ENCODE measurements at places on chromosomes 7 and 10.

DNA sequence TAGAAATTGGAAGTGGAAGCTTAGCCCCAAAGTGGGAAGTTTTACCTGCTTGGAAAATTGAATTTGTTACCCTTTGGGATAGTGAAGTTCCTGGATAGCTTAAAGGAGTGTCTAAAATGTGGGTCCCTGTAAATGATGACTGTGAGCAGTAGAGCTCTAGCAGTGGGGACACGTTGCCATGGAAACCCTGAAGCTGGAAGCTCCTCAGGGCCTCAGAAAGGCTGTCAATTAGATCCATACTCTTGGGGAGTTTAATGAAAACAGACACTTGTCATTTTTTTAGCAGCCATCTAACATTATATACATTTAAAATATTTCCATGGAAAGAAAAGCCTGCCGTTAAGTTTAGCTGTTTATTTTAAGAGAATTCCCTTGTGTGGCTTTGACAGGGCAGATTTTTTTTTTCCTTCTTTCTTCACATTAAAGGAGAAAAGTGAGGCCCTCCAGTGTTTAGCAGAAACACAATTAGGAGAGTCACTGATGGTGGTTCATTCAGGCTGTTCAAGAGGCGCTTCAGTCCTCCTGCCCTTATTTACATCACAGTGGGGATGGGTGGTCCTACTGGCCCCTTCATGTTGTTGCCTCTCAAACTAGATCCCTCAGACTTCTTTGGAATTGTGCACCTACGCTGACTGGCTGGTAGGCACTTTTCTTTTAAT lies 518.4 kb downstream of the CCSER2 start:
- no peak for DNase-seq

DNA sequence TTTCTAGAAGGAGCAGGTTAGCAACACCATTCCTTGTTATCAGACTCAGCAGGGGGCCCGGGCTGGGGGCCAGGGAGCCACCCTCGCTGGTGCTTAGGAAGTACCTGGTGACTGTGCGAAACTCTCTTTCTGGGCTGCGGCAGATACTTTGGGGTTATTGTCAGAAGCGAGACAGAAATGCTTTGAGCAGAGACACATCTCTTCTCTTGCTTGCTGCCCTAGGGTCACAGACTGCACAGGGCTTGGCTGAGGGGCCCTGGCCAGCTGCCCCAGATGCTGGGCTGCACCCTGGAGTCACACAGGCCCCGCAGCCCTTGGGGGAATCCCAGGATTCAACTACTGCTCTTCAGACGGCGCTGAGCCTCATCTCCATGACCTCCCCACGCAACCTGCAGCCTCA lies 91.9 kb downstream of the WDFY4 start:
- no peak for DNase-seq

DNA sequence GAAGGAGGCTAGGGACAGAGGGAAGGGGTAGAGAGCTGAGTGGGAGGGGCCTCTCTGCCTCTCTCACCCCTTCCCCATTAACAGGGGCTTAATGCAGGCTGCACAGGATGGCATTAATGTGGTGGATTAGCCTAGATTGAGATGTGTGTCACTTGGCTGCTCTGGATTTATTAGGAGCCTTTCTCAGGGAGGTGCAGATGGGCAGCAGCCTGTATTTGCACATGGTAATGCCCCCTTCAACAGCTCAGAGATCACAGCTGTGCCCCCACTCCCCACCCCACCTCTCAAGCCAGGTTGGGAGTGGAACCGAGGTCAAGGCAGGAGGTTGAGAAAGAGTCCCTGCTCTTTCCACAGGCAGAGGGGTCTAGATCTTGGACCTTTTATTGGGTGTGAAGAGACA lies 7.3 kb downstream of the PITX3 start:
- DNase-seq, result no peak

- DNase-seq, result no peak
These were observed 4.9 kb downstream of the DLX5 start for GRCh38 chr7:97019710-97020225.

DNA sequence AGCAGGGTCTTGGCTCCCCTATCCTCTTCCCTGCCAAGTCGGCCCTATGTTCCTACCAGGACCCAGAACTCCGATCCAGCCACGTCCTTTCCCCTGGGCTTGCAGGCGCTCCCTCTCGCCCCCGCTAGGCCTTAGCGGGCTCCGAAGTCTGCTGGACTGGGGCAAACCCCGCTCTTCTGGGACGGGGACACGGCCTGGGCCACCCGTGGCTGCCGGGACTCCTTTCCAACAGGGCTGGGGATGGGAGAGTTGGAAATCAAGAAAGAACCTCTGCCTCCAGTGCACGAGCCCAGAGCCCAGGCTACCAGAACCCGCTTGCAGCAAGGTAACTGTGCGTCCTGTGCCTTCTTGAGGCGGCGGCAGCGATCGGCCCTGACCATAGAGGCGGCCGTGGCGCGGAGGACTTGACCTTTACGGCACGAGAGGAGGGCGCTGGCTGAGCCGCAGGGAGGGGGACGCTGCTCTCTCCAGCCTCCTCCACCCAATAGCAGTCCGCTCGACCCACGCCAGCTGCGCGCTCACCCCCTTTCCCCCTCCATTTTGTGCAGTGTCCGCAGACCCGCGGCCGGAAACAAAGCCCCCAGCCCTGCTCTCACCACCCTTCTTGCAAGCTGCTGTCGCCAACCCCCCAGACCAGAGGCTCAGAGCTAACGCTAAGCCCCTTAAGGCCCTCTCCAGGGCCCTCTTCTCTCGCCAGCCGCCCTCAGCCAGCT lies 7.0 kb upstream of the HOXA11 start:
- DNase-seq, result no peak

GRCh38 chr10:11018432-11018841 lies 765 bp downstream of the CELF2 start:
- DNase-seq, result peak; percentile 20

DNA sequence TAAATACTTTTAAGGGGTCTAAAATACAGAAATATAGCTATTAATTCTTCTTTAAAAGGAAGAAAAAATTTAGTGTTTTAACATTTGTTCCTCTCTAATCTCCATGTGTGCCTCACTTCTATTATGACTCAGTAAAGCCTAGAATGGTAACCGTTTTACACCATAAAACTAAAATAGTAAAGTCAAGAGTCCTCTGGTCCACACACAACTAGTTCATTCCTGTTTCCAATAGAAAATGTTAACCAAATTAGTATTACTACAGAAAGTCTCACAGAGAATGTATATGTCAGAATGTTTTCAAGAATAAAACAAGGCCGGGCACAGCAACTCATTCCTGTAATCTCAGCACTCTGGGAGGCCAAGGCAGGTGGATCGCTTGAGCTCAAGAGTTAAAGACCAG lies 55.8 kb downstream of the CNOT4 start:
- no peak for DNase-seq

DNA sequence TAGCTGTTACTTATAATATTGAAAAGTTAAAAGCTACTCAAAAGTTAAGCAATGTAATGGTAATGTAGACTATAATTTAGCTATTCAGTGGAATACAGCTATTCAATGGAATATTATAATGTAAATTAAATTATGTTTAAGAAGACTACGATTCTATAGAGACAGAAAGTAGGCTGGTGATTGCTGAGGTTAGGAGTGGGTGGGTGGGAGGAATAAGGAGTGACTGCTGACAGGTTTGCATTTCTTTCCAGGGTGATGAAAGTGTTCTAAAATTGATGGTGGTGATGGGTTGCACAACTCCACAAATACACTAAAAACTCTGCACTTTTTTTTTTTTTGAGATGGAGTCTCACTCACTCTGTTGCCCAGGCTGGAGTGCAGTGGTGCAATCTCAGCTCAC lies 21.4 kb downstream of the DENND2A start:
- no peak for DNase-seq

DNA sequence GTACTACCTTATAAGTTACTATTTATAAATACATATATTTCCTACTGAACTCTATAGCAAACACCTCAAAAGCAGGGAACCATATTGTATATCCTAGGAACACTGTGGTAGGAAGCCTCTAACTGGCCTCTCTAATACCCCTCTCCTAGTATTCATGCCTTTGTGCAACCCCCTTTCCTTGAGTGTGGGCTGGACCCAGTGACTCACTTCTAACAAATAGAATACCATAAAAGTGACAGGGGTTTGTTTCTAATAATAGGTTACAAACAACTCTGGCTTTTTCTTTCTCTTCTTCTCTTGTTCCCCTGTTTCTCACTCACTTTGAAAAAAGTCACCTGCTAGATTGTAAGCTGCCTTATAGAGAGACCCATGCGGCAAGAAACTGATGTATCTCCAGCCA lies 51.6 kb upstream of the MACC1 start:
- no peak for DNase-seq

- DNase-seq, result no peak
These were observed 302.5 kb downstream of the ACTR3B start for GRCh38 chr7:153061910-153062528.

GRCh38 chr10:118342638-118343020 lies 505 bp upstream of the FAM204A start:
- DNase-seq, result no peak

GRCh38 chr10:30059209-30060107 lies at the start of gene JCAD:
Gene JCAD (minus strand): TSS chr10:30059586. CDS start chr10:30047812, 11,774 bp downstream.
- DNase-seq, result peak; percentile 37

GRCh38 chr7:140054751-140055150 lies 8.0 kb downstream of the PARP12 start:
- no peak for DNase-seq

DNA sequence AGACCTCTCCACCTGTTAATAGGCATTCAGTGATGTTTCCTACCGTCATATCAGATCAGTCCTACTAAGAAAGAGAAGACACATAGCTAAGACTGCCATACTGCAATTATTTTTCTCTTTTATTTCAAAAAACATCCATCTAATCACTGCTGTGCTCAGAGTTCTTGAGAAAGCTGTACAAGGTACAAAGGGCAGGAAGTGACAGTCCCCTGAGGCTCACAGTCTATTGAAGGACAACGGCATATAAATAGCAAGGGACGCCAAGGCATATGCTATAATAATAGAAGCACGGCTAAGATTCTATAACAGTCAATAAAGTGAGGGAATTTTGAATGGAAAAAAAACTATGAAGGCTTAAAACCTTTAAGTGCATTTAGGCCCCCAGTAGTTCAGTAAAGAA lies 415.3 kb upstream of the NRP1 start:
- no peak for DNase-seq

DNA sequence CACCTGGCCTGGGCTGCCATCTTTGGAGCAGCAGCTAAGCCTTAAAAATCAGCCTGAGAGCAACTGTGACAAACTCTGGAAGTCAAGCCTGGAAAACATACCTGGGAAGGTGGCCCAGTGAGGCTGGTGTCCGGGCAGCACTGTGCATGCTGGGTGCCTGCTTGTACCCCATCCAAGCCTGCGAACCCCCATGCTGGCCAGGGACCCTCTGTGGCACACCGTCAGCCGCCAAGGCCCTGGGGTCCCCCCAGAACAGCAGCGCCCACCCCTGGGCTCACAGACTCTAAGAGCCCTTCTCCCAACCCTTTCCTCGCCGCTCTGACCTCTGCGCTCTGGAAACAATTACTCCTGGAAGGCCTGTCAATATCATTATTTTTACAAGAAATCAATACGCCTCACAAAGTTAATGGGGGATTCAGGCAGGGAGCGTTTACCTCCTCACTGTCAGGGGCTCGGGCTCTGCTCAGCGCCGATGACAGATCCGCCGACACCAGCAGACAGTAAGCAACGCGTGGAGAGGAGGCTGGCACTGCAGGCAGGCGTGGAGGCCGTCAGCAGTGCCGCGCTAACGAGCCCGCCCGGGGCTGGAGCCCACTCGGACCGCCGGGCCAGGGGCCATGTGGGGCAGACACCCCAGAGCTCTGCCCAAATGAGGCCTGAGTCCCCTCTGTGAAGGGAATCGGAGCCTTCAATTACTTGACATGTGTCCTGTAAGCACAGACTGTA lies 54.4 kb downstream of the EBF3 start:
- DNase-seq, result no peak

GRCh38 chr10:44965104-44965503 lies 5.5 kb downstream of the RASSF4 start:
- no peak for DNase-seq

GRCh38 chr7:100099452-100099851 lies 1.7 kb downstream of the MCM7 start:
- DNase-seq, result no peak

DNA sequence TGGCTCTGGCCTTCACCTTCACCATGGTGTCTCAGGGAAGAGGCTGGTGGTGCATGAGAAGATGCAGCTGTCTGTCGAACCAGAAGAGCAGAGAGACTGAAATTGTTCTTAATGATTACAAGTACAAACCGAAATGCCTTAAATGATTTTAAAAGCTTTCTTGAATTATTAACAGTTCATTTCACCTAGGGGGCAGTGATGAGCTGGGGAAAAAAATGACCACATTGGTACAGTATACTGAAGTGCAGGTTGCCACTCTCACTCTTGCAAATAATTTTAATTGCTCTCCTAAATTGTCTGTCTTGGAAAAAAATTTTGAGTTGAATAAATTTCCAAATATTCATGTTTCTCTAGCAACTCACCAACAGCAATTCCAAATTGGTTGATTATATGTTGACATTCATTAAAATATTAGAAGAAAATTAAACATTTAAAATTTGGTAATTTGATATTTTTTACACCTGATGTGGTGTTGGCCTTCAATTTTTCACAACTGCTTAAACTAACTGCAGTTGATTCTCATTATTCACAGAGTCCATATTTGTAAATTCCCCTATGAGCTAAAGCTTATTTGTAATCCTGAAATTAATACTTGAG lies 692.6 kb downstream of the ZWINT start:
- no peak for DNase-seq

GRCh38 chr7:100705320-100705752 lies 585 bp upstream of the POP7 start:
- DNase-seq, result peak; percentile 80

DNA sequence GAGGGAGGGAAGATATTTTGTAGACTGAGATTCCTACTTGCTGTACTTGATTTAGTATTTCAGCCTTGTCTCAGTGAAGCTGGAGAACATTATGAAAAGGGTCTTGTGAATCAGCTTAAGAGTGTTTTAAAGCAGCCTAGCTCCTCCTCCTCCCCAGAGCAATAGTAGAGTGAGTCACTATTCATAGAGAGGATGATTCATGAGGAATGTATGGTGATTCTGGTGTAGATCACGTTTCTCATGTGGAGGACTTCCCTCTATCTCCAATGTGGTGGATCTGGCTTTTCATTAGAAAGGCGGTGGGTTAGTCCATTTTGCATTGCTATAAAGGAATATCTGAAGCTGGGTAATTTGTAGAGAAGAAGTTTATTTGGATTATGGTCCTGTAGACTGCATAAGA lies 340.1 kb upstream of the CHRM2 start:
- DNase-seq, result no peak

GRCh38 chr7:128923411-128923800 lies 12.9 kb upstream of the KCP start:
- DNase-seq, result no peak

DNA sequence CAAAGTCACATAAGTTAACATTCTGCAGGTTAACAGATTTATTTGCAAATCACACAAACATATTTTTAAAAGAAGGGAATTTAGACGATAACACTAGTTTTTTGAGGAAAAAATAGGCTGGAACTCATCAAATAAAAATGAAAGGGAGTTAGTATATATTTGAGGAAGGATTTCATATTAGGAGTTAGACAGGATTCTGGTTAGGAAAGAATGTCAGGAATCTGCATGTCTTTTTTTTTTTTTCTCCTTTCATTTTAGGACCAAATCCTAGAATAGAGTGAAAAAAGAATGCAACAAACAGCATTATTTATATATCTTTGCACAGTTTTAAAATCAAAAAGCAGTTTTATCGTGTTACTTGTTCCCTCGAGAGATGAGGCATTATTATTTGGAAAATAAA lies 8.9 kb upstream of the TRDMT1 start:
- DNase-seq, result no peak
